Right cardiac atrium (tissue), 5 donors: ENCODE measurements at places on chromosomes 6 and 20. TPM values are rescaled to one million over a fixed set of nuclear protein-coding genes. Genes with fewer than 3 reads are reported as not detected.

DNA sequence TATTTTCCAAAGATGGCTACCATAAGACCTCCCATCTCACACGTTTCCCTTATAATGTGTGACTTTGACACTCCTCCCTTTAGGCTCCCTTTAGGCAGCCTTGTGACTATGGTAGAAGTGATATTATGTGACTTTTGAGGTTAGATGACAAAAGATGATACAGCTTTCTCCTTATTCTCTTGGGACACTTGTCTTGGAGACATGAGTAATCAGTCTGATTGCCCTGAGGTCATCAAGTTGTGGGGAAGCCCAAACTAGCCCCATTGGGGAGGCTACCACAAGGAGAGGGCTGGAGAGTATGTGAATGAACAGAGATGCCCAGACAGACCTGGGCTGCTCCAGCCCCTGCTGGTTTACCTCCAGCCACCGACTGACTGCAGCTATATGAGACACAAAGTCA is 10.6 kb upstream of the DLK2 start:
- DNase-seq = no peak

- no peak for DNase-seq
Observed at GRCh38 chr6:156852147-156852857, 75.1 kb downstream of the ARID1B start.

DNA sequence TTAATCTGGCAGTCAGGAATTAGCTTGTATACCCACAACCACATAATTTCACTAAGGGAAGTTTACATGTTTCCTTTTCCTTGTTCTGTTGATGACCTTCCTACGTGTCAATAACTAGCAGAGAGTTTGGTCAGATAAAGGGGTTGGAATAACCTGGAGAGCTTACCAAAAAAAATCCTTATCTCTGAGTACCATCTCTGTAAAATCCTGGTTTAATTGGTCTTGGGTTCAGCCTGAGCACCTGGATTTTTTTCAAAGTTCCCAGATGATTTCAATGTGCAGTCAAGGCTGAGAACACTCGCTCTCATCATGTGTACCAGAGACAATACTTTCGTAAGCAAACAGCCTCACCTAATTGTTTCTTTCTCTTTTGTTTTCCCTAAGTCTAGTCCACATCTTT is 483.8 kb upstream of the FLRT3 start:
- no peak for DNase-seq

NHLRC1 gene
- 3.7 TPM for total RNA-seq

GRCh38 chr6:36204068-36204753 is 7.7 kb downstream of the BRPF3 start:
- DNase-seq = no peak

DNA sequence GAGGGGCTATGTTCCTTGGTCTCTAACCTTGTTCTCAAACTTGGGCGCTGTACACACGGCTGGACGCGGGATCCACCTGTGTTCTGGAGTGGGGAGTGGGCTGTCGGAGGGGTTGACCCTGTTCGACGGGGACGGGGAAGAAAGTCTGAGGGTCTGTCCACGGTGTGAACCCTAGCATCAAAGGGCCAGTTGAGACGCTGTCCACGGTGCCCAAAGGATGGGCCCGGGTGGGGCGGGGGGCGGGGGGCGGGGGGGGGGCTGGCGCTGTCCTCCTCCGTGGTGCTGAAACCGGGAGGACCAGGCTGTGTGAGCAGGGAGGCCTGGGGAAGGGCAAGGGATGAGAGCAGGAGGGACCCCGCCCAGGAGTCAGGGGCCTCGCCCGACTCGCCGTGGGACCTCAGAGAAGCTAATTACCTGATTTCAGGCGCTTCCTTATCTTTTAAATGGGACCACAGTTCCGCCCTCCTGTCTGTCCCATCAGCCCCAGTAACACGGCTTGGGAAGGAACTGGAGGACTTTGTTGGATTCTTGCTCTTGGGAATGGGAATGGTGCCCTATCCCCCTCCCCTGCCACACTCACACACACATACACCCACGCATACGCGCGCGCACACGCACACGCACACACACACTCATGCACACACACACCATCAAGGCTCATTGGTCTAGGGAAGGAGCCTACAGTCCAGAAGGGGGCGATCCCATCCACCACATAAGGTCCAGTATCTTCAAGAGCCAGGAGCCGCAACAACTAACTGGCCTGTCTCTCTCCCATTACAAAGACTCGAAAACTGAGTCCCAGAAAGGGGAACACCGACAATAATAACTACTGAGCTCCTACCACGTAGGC is 1.0 kb upstream of the VSTM2L start:
- no peak for DNase-seq

DNA sequence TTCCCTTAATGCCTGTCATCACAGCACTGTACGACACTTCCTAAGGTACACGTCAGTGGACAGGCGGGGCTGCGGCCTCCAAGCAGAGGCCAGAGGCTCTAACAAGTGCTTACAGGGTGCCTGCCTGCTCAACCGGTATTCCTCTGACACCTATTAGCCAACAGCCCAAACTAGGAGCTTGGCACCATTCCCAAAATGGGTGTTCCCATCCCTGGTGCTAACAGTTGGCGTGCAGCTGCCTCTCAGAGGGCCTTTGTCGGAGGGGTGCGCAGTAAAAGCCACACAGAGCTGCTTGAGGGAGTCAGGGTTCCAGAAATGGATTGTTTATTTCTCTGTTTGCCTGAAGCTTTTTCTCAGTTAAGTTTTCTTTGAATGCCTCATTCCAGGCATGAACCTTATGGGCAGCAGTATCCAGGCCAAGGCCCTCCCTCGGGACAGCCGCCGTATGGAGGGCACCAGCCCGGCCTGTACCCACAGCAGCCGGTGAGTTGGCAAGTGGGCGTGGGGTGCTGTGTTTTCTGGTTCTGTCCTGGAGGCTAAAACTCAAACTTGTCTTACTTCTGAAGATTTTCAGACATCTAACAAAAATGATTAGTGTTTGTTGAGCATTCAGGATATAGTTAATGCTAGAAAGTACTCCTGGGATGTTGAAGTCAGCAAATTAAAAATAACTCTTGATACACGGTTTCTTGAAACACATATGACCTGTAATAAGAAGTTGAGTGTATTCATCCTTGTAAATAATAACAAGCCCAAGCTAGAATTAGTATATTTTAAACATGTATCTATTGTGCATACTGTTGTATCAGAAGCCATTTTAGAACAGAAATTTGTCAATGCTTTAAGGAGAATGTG is 124.7 kb downstream of the TMEM242 start:
- DNase-seq = peak; percentile 78

GRCh38 chr20:32789896-32790750 is 27.9 kb downstream of the DNMT3B start:
- peak; percentile 70 for DNase-seq

GRCh38 chr20:64057628-64058498 is 5.1 kb upstream of the TCEA2 start:
- DNase-seq = peak; percentile 91

SLC17A3 gene
- total RNA-seq = 0.34 TPM

DNA sequence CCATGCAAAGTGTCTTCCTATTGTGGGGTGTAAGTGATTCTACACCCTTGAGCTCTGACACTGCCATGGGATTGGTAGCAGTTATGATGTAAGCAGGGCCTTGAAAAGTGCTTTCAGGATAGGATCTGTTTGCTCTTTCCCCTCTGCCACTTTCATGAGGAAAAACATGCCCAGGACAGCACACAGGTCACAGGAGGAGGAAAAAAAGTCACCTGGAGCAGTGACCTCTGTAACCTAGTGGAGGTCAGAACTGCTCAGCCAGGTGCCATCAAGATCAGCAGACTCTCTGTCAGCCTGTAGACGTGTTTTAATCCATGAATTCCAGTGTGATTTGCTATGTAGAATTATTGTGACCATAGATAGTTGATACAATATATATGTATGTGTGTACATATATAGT is 92.7 kb upstream of the BMP2 start:
- no peak for DNase-seq

DNA sequence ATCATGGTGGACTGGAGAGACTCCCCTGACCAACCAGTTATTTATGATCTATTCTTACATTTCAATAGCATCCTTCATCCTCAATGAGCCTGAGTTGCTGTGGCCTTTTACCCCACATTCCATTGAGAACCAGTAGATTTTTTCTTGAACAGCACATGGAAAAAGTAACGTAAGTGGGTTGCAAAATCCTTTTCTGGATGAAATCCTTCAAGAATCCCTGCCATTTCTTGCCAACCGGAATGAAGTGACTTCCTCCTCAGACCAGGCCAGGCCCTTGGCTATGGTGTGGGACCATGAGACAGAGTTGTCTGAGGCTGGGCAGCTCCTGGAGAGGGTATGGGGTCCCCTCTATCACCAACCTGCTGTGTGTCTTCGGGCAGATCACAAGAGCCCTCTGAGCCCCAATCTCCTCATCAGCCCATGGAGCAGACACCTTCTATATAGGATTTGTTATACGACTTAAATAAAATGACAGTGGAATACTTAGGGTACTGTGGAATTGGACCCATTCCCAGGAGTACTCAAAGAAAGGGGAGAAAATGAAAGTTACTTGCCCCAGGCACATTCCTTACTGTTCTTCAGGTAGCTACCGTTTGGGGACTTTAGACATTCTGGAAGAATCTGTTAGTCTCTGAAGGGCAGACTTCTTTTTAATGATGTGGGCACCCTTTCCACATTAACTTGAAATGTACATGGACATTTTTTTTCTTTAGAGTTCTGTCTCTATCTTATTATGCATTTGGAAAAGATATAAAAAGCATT is 10.9 kb downstream of the EYA2 start:
- peak; percentile 64 for DNase-seq

GRCh38 chr6:164051427-164051826 is 636.9 kb downstream of the QKI start:
- no peak for DNase-seq

GRCh38 chr20:41437836-41438235 is 71.2 kb upstream of the EMILIN3 start:
- no peak for DNase-seq

GPX5 gene
- not detected for total RNA-seq

DNA sequence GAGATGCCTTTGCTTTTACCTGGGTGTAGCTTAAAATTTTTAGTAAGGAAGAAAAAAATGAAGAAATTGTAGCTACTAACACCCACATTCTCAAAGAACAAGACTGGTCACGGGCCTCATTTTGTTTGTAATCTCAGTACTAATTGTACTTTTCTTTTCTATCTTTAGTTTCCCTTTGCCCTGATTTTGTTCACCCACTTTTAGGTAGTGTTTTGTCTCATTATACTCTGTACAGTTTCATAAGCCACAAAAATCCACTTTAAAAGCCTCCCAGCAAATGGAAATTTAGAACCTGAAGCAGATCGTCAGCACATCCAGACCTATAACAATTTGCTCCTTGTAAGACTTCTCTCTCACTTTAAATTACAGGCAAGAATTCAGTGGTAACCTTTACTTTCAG is 43.3 kb downstream of the TP53INP2 start:
- DNase-seq = no peak

GRCh38 chr6:47098570-47098993 is 56.5 kb upstream of the ADGRF1 start:
- DNase-seq = no peak

GJA1 gene
- 145 TPM for total RNA-seq

- no peak for DNase-seq
Observed at GRCh38 chr6:143205585-143205984, 144.9 kb downstream of the AIG1 start.

RNF182 gene
- 1.2 TPM for total RNA-seq

GRCh38 chr20:36320898-36321695 is 15.0 kb downstream of the DLGAP4 start:
- peak; percentile 35 for DNase-seq

GRCh38 chr6:109033655-109034054 is 61.0 kb downstream of the SESN1 start:
- DNase-seq = no peak

TFAP2B gene
- not detected for total RNA-seq

DNA sequence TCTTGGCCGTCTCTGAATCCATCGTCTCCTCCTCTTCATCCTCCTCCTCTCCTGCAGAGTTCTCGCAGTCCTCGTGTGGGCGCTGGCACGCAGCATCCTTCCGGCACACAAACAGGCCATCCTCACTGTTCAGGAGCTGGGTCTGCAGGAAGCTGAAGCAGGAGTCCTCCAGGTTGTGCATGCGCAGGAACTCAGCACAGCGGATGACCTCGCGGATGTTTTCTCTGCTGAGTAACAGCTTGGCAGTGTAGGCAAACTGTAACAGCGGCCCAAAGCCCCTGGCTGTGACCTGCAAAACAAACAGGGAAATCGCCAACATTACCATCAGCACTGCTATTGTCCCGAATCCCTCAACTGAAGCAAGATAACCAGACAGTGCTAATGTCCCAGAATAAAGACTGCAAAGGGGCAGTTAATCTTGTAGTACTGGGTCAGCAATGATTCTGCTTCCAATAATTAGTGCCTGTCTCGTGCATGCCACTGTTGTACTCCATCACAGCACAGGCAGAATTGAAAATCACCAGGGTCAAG is 57.4 kb downstream of the GJA10 start:
- no peak for DNase-seq

DNA sequence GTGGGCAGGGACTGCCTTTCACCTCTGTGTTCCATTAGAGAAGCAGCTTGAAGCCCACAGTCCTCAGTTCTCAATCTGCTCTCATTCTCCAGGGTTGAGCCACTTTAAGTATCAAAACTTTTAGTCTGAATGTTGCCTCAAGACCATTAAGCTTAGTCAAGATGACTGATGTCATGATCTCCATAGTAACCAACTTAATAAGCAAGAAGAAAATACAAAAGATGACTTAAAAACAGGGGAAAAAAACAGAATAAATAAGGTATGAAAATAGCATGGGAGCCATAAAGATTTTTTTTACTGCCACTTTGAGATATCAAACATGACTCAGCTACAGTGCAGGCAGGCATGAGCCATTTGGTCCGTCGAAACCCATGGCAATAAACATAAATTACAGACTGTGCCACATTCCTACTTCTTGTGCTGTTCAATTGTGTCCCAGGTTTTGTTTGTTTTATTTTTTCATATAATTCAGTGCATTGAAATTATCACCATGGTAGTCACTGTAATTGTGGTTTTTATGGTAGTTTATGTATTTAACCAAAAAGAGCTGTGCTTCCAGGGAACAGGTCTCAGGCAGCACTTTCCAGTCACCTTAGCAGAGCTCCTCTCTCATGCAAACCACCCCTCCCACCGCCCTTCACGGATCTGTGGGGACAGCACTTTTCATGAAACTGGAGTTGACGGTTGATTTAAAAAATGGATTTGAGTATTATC is 156.5 kb upstream of the INSM1 start:
- no peak for DNase-seq

GRCh38 chr20:881051-881782 is 34.9 kb downstream of the ANGPT4 start:
- DNase-seq = no peak
